ENCODE measurements at places on chromosomes 7 and 10. TPM values are rescaled to one million over a fixed set of nuclear protein-coding genes. Genes with fewer than 3 reads are reported as not detected.

DNA sequence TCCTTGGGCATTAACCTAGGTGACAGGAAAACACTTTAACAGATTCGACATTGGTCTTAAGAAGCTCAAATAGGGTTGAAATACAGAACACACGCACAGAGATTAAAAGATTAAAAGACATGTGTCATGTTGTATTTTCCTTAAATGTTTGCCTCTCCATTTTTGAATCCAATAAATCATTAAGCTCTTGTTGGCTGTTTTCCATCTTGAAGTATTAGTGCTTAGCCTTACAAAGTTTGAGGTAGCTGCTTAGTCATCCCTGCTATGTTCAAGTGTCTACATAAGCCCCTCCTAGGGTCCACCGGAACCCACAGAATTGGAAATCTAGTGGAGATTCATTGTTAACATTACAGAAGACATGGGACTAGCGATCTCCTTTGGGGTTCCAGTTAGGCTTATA is 12.7 kb upstream of the GJD4 start:
- no peak for DNase-seq

GRCh38 chr10:75176046-75176445 is 34.5 kb upstream of the VDAC2 start:
- DNase-seq, result no peak

- no peak for DNase-seq
These were observed 14.0 kb upstream of the SLC18A2 start for GRCh38 chr10:117226813-117227451.

The NPTX2 gene
- polyA plus RNA-seq, result 0.14 TPM

DNA sequence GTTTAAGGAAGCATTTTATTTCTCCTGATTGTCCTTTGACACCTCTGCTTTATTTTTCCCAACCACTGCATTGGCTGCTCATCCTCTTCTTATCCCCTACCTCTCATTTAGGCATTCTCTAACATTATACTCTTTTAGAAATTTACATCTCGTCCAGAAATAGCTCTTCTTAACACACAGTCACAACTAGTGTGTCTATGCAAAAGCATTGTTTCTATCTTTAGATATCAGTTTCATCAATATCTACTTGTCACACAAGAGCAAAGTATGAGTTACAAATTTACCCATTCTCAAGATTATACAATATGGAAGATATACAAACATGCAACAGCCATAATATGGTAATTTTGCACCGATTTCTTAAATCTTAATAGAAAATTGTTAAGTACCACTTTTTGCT is 35.7 kb upstream of the MDFIC start:
- no peak for DNase-seq

DNA sequence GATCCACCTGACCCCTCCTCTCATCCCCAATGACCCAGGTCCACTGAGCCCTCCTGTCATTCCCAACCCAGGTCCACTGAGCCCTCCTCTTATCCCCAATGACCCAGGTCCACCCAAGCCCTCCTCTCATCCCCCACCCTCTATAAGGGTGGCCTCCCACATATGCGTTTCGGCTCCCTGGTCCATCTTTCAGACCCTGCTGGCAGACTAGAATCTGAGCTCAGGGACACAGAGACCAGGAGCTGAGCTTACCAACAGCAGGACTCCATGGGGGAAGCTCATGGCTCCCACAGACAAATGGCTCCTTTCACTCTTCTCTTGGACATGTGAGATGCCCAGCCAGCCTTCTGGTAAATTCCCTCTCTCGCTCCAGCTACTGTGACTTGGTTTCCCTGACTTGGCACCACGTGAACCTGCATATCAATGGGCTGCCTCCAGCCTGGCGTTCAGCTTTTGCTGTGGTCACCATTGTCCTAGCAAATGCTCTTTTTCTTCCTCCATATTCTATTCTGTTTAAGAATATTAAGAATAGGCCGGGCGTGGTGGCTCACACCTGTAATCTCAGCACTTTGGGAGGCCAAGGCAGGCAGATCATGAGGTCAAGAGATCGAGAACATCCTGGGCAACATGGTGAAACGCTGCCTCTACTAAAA is 24.8 kb upstream of the INPP5A start:
- no peak for DNase-seq

The CYP2W1 gene
- 9.0 TPM for polyA plus RNA-seq

DNA sequence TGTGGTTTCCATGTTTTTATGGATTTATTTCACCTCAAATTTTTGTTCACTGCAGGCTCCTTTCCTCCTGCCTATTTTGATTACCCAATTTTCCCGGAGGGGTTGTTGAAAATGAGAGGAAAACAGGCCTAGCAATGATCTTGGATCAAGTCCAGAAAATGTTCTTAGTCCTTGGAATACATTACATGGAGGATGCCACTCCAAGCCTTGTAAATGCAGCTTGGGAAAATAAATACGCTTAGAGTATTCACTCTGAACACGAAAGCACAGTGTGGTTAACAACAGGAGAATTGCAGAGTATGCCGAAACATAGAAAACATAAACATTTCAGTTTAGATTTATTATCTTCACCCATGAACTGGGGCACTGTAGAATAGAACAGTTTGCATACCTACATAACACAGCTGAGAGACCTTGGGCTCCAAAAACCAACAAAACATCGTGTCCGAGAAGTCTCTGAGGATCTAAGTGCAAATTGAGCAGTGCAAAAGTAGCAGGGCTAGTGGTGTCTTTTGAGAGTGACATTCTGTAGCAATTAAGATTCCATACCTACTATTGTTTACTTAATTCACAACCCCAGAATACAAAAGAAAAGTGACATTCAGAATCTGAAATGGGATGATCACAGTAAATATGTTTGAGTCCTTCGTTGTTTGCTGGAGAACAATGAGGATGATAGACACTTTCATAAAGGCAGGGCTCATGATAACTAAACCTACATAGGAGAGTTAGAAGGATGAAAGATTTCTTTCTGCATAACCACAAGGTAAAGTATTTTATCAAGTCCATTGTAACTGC is 7.6 kb upstream of the CD36 start:
- DNase-seq, result no peak

DNA sequence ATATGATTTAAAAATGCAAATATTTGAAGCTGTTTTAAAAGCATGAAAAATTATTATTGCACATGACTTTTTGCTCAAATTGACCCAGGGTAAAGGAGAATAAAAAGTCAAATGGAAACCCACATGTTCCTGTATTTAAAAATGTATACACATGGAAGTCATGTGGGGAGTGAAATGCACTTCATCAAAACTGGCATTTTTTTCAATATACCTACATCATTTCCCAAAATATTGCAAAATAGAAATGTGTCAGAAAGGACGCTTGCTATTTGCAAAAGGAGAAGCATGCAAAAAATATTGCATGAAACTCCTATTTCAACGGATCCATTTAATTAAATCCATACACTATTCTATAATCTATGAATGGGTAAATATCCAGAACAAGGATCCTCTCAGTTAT is 117.0 kb downstream of the POU6F2 start:
- DNase-seq, result no peak

GRCh38 chr10:73218431-73219191 is 28.4 kb downstream of the DNAJC9 start:
- no peak for DNase-seq

The NKX1-2 gene
- not detected for polyA plus RNA-seq

The ALOX5 gene
- polyA plus RNA-seq, result 1.6 TPM

GRCh38 chr7:116588225-116588624 is 63.4 kb downstream of the CAV1 start:
- DNase-seq, result no peak

DNA sequence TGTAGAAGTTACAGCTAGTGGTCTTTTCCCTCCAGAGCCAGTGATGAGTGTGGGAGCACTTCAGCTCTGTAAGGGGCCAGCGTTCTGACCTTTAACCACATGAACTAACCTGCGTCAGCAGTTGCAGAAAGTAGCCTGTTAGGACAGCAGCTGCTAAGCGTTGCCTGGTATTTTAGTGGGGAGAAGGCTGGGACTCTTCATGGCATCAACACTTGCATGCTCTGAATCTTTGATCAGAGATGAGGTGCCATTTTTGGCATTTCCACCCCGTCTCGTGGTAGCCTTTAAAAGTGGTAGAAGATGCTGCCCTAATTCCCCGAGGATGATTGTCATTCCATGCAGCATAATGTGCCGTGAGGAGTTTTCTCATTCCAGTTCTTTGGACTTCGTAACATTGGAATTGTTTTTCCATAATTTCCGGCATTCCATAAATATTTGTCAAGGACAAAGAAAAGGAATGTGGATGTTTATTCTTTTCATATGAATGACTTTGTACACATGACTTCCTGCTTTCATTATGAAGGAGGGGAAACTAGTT is 92.2 kb downstream of the AVL9 start:
- peak; percentile 44 for DNase-seq

The IL2RA gene
- 0.20 TPM for polyA plus RNA-seq

DNA sequence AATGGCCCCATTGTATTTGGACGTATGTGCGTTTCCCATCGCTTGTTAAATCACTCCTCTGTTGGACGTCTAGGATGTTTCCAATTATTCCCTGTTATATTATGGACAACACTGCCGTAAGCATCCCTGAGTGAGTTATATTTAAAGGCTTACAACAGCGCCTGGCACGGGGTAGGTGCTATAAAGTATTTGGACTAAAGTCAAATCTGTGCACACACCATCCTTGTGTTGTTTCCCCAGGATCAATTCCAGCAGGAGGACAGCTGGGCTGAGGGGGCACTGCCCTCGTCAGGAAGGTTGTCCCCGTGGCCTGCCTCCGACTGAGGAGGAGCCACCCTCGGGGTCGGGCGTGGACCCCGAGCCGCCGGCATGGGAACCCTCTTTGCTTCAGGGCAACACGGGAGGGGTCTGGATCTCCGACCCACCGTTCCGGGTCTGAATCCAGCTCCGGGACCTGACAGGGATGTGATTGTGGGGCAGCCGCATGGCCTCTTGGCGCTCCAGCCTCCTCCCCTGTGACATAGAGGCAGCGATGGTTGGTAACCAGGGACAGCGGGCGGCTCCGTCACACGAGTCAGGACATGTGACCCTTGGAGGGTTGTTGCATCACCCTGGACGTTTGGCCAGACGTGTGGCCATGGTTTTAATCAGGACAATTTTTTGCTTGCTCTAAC is 1.5 kb upstream of the JAKMIP3 start:
- no peak for DNase-seq

DNA sequence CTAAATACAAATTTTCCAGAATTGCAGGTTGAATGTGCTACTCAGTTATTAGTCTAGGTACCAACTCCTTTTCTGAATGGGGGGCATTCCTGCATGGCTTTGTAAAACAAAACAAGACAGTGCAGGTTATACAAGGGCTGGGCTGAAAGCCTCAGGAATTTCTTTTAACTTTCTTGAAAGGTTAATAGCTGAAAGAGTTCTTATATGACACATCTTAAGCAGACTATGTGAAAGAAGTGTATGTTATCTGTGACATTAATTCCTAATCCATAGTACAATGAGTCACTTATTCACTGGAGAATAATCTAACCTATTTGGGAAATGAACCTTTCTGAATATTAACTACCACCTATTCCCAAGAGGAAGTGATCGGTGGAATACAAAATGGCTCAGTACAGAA is 115.6 kb upstream of the FAM133B start:
- no peak for DNase-seq

DNA sequence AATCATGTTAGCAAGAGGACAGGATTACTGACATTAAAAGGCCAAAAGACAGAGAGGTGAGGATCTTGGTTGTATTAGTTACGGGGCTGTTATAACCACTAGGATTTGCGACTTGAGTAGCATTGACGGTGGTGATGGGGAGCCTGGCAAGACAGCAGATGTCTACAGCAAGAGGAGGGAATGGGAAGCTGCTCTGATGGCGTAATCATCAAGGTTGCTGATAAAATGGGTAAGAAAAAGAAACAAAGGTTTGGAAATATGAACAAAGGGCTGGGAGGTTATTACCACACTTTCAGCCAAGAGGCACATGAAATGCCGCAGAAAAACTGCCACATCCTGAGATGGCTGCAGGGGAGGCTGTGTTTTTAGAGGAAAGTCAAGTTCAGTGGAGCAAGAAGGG is 33.9 kb downstream of the TMEM229A start:
- no peak for DNase-seq

DNA sequence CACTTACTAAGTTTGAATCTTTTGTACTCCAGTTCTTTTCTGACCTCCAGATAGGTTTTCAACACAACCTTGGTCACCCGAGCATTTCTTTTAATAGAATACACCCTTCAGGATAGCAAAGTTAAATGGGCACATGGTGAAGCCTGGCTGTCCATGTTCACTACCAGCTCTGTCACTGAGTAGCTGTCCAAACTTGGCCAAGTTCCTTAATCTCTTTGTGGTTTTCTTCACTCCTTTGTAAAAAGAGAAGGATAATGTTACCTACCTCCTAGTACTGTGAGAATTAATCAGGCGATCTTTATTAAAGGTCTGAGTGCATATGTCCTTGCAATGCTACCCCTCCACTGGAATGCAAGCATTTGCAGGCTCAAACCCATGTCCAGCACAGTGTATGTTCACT is 128.1 kb upstream of the PTPRZ1 start:
- DNase-seq, result no peak

The ASZ1 gene
- polyA plus RNA-seq, result 0.81 TPM

The ADCYAP1R1 gene
- polyA plus RNA-seq, result 1.5 TPM

DNA sequence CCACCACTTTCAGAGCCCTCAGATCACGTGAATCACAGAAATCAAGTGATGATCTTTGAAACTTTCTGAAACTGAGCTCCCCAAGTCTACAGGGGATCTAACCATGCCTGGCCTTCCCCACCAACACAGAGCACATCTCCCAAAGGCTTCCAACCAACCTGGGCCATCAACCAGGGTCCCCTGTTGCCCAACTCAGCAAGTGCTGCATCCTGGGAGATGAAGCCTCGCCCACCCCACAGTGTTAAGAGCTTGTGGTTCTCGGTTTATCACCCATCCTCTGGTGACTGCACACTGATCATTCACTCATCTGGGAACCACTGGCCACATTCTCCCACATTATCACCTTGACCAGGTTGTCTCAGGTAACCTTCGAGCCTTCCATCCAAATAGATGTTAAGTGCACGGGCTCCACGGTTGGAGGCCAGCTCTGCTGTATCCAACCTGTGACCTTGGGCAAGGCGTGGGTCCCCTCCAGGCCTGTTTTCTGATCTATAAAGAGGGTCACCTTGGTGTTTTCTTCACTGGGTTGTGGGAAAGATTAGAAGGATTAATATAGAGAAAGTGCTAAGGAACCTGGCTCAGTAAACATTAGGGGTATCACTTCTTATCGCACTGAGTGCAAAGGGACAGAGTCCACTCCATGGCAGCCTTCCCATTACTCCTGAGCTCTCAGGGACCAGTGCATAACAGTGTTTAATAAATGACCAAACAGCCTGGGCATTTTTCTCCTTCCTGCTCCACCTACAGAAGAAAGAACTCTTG is 3.6 kb downstream of the ZNF488 start:
- DNase-seq, result no peak

GRCh38 chr7:132683896-132684690 is 107.8 kb upstream of the PLXNA4 start:
- DNase-seq, result no peak

- DNase-seq, result no peak
These were observed 75.7 kb downstream of the IGF2BP3 start for GRCh38 chr7:23394488-23395171.

GRCh38 chr10:116169782-116170445 is 103.1 kb downstream of the GFRA1 start:
- no peak for DNase-seq

DNA sequence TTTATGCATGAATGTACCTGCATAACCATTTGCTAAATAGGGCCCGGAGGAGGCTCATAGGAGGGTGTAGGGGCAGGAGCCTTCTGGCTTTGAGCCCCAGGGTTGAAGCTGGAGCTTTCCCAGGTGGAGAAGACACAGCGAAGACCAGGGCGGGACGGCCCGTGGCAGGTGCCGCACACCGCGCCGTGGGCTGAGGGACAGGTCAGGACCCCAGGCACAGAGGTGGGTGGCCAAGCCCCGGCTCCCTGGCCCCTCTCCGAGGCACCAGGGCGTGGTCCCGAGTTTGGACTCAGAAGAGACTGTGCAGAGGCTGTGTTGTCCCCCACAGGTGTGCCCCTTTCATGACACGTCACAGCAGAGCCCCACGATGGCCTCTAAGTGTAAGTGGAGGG is 56.5 kb downstream of the PWWP2B start:
- DNase-seq, result no peak

Measured in right lung (tissue), 10 donors.